ENCODE measurements at places on chromosomes 3 and 15.

DNA sequence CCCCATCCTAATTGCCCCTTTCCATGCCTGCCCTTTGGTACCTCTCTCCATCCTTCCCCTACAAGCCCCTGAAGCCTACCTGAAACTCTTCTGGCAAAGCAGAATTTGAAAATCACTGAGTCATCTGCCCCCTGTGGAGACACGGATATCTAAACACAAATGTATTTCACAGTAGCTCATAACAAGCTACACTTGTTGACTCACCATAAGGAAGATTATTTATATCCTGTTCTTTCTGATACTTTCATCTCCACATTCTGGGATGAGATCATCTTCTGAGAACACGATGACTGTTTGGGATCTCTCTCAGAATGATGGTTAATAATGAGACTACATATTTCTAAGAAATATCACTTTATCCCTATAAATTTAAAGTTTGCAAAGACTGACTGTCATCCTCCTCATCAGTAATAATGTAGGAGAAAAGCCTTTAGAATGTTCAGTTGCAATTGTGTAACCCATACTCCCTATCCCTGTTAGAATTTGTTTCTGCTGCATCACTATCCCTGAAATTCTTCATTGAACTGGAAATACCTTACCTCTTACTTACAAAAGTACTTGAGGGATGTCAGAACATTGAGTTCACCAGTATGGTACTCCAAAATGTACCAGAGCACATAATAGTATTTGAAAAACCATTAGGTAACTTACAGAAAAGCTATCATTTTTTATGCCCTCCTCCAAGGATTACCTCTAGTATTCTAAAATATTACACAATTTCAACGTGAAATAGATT lies 116.1 kb upstream of the IL12A start:
- no peak for DNase-seq

- no peak for DNase-seq
Measured at GRCh38 chr3:190041333-190042041, 79.2 kb downstream of the P3H2 start.

- no peak for DNase-seq
Measured at GRCh38 chr15:80801891-80802680, 22.9 kb downstream of the CEMIP start.

DNA sequence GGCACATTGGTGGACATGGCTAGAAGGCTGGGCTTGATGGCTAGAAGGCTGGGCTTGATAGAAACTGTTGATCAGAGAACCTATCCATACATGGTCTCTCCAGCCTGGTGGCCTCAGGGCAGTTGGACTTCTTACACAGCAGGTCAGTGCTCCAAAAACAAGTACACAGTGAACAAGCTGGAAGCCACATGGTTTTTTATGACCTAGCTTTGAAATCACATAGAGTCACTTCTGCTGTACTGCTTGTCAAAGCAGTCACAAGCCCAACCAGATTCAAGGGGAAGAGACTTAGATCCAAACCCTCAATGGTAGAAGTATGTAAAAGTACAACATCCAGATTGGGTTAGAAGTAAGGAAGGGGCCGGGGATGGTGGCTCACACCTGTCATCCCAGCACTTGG lies 89.4 kb upstream of the HES1 start:
- no peak for DNase-seq

DNA sequence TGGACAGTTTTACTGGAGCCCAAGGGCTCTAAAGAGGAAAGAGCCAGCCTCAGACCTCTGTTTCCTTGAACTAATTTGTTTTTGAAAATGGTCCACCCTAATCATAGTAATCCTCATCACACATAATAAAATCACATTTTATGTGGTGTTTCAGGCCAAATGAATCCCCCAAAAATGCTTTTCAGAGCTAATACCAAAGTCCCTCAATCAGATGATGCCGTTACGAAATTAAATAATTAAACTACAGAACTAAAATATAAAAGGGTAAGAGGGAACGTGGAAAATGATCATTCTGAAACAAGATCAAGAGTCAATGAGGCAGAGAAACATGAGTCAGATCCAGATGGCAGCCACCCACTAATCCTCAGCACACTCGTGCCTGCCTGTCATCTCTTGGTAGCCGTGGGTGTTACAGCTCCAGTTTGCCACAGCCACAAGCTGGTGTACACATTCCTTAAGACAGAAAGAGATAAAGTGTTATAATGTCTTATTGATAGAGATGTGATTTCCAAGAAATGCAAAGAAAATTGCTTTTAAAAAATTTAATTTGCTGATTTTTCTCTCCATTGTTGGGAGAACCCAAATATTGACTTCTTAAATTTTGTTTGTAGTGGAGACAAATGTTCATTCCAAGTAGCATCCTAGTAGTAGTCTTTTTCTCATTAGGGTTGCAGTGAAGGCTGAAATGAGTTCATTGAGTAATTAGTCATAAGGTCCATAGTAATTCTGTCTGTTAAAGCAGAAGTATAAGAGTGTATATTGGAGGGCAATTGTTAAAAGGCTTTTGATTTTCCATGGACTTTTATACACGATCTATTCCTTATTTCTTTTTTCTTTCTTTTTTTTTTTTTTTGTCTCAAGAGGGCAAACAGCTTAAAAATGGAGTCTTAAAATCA lies 104.2 kb downstream of the AGBL1 start:
- DNase-seq: no peak
